ENCODE measurements at places on chromosomes 7 and 10. TPM values are rescaled to one million over a fixed set of nuclear protein-coding genes. Genes with fewer than 3 reads are reported as not detected.

LLCFC1 gene
- not detected for total RNA-seq

DNA sequence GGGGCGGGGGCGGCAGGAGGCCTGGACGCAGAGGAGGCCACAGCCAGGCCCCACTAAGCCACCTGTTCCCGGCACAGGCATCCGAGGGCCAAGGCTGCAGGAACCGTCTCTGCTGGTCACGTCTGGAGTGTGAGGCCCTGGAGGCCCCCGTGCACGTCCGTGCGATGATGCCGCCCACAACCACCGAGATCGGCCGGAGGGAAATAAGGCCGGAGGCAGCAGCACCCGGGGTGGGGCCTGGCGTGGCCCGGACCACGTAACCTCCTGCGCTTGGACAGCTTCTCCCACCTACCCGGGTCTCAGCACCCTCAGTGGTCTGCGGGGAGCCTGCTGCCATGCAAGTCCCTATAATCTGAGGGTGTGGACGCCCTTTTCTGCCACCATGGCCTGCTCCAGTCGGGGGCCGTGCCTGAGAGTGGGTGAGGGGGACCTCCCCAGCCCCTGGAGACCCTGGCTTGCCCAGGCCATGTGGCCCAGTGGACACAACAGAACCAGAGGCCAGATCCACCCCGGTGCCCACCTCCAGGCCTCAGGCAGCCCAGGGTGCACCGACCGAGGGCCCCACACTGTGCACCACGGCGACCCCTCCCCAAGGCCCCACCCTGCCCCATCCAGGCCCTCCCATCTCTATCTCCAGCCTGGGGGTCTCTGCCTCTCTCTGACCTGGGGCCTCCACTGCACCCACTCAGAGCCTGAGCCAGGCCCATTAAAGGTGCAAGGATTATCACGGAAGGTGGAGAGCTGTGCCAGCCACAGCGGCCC, 83.1 kb downstream of the PDGFA start:
- DNase-seq = no peak

REPIN1 gene
- 57.5 TPM for total RNA-seq

GRCh38 chr7:17957871-17958270, 17.6 kb upstream of the SNX13 start:
- no peak for DNase-seq

DNA sequence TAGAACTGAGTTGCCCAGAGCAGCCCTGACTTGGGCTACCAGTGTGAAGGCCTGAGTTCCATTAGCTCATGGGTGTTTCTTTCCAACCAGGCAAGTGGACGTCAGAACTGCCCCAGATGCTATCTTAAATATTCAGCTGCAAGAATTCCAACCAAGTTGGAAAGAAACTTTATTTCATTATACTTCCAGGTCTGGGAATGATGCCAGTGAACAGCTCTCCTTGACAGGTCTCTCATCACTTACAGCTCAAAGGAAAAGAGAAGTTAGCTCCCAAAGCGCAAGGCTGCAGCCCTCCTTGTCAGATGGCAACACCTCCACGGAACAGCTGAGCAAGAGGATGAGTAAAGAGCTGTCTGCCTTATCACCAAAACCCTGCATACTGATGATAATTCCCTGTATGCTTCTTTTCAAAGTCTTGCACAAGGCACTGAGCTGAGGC, 255.5 kb upstream of the AOAH start:
- DNase-seq = no peak

DNA sequence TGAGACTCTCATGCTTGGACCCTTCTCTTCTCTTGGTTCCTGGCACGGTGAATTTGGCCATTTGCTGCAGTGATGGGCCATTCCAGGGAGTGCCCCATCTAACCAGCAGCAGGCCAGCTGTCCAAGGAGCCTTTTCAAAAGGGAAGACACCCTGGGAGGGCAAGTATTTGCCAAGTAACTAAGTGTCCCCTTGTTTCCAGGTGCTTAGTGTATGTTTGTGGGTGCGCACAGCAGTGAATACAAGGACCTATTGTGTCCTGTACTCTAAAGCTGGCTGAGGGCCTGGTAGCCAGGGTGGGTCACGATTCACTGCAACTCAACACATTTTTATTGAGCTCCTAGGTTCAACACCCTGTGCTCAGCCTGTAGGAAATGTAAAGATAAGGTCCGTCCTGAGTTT, 348.8 kb downstream of the RNLS start:
- no peak for DNase-seq

DNA sequence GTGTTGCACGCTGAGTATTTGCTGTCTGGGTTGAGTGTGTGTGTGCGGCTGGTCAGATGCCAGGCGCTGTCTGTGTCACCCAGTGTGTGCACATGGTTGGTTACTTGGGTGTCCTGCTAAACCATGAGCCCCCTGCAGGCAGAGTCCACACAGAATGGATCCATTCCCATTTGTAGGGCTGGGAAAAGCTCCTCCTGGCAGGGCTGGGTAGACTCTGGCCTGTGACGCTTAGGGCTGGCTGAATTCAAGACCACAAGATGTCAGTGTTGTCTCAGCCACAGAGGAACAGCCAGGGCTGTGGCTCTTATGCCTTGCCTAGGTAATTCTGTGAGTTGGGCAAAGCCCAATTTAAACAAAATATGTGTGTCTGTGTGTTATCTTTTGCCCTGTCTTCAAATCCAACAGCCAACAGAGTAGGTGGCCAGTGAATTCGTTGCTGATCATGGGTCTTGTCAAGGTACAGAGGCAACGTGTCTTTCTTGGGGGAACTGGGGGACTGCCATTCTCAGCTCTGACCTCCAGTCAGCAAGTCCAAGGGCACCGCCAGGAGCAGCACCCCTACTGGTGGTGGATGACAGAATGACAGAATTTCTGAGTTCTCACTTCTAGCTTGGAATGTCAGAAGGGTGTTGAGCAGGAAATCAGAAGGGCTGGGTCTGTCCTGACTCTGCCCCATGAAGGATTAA, 285.1 kb downstream of the CCSER2 start:
- DNase-seq = no peak

HSPA12A gene
- 0.09 TPM for total RNA-seq

DNA sequence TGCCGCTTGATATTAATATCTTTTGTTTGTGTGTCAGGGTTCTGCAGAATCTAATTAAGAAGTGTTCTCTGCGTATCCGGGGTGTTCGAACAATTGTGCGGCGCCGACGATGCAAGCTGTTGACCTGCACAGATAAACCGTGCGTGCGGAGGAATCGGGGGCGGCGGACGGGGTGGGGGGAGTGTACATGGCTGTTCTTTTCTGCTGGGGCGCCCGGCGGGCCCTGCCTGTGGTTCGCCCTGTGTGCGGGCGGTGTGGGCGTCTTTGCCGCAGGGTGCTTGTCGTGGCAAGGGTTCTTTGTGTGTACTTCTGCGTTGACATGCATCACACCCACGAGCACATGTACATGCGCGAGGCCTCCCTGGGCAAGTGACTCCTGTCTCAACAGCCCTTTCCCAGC, 47.9 kb downstream of the MICALL2 start:
- no peak for DNase-seq

MPP7 gene
- 23.4 TPM for total RNA-seq

GRCh38 chr10:88028654-88029053, 165.2 kb downstream of the PTEN start:
- DNase-seq = no peak

- no peak for DNase-seq
These were observed 110.8 kb downstream of the TPK1 start for GRCh38 chr7:144725070-144725469.

- no peak for DNase-seq
These were observed 21.9 kb upstream of the DPYSL4 start for GRCh38 chr10:132164761-132165278.

DNA sequence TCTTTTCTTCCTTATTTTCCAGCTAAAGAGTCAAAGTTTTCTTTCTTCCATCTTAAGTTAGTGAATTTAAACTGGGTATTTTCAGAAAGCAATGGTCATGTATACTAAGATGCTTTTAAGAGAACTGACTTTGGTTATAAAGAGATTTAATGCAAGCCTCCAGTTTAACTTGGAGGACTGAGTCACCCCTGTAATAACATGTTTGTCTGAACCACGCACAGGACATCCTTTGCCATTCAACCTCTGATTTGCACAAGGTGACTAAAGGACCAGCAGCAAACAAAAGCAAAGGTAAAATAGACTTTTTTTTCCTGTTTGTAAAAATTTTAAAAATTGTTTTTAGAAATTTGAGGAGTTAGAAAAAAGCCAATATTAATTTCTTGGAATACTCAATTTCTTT, 2.9 kb downstream of the HYAL4 start:
- DNase-seq = no peak

GRCh38 chr7:31084226-31084625, 32.1 kb downstream of the ADCYAP1R1 start:
- DNase-seq = no peak

SEMA3D gene
- not detected for total RNA-seq

DNA sequence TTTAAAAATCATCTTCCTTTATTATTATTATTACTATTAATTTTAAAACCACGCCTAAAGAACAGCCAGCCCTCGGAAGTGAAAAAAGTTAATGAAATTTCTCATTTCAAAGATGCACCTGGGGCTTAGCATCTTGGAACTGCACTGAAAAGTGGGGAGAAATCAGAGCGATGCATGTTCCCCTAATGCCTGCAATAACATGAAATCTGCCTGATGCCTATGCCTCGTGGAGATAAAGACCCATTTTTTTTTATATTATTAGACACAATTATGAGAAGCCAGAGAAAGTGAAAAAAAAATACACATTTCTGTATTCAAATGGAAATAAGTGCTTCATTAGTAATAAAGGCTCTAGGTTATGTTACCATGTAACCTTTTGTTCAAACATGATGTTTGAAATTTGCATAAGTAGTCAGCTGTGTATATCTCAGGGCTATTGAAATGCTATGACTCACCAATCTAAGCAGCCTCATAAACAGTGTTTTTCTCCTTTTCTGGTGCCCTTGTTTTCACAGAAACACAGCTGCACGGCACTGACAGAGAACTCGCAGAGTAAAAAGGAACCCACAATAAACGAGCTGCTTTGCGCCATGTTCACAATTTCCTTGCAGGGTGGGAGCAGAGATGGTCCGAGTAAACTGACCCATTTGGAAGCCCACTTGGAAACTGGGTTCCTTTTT, 175.8 kb upstream of the PRKCQ start:
- no peak for DNase-seq

TMEM184A gene
- total RNA-seq = not detected

C10orf88 gene
- total RNA-seq = 12.2 TPM

GRCh38 chr10:58367069-58367468, 18.1 kb upstream of the TFAM start:
- no peak for DNase-seq

SPDYE2B gene
- not detected for total RNA-seq

CALHM2 gene
- 124 TPM for total RNA-seq

DNA sequence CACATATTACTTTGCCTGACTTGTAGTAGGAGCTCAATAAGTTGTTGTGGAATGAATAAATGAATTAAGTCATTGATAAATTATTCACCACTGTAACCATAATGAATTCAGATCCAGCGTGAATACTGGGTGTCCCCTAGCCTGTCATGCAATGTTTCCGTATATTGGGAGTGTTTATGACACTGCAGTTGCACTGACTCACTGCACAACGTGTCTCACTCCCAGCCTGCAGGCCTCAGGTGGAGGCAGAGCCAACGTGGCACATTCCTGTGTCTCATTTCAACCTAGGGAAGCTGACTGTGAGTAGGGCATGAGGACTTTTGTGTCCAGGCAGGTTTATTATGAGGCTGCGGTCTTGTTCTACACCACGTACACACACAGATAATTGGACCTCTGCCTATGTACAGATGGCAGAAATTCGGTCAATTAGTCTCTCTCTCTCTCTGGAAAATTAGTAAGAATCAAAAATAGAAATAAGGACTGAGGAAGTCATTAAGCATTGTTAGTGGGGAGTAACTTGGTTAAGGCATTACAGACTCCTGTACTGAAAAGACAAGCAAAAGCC, 299.1 kb upstream of the IGFBP3 start:
- no peak for DNase-seq

VGF gene
- total RNA-seq = 0.17 TPM
